ENCODE measurements at places on chromosomes 13 and 19. TPM values are rescaled to one million over a fixed set of nuclear protein-coding genes. Genes with fewer than 3 reads are reported as not detected.

DNA sequence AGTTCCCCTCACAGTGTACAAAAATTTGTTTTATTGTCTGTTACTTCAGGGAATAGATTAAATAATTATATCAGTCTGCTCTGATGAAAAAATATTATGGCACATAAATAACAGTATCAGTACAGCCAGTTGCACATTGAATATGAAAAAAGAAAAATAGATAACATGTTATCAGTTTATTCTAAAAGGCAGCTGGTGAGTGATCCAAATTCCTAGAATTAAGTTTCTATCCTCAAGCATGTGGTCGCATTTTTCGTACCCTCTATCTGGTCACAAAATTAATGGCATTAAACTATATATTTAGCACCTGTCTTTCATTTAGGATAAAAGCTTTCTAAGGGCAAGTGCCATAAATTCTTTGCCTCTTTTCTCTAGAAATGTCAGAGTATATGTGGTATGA is 944.8 kb upstream of the PCDH9 start:
- no peak for DNase-seq

GRCh38 chr13:44837250-44837649 is 152.0 kb downstream of the NUFIP1 start:
- no peak for DNase-seq

The CBY2 gene
- polyA plus RNA-seq, result not detected

DNA sequence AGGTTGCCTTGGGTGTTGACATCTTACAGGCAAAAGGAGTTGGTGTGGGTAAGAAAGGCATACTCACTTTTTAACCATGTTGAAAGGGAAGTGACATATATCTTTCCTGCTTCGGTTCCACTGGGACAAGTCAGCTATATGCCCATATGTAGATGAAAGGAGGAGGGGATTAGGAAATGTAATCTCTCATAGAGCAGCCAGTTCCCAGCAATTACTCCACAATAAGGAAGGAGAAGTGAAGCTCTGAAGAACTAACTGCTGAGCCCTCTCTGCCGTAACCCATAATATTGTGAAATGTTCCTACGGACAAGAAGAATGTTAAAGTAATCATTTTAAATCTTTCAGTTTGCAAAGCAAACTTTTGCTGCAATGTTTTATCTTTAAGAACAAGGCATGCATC is 82.2 kb downstream of the EDNRB start:
- no peak for DNase-seq

- peak; percentile 80 for DNase-seq
Measured at GRCh38 chr19:40623403-40624251, 22.5 kb downstream of the LTBP4 start.

DNA sequence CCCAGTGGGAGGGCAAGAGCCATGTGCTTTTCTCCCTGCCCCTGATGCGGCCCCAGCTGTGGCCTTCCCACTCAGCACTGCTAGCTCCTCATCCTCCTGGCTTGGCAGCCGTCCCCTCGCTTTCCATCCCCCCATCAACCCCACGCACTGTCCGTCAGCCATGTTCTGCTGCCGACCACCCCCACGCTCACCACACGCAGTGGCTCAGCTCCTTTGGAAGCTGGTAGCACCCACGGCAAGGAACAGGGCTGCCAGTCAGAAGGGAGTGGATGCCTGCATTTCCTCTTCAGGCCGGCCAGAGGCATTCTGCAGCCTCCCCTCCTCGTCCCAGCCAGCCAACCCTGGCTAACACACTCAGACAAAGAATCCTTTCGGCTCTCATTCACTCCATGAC is 6.3 kb downstream of the CALM3 start:
- peak; percentile 29 for DNase-seq

DNA sequence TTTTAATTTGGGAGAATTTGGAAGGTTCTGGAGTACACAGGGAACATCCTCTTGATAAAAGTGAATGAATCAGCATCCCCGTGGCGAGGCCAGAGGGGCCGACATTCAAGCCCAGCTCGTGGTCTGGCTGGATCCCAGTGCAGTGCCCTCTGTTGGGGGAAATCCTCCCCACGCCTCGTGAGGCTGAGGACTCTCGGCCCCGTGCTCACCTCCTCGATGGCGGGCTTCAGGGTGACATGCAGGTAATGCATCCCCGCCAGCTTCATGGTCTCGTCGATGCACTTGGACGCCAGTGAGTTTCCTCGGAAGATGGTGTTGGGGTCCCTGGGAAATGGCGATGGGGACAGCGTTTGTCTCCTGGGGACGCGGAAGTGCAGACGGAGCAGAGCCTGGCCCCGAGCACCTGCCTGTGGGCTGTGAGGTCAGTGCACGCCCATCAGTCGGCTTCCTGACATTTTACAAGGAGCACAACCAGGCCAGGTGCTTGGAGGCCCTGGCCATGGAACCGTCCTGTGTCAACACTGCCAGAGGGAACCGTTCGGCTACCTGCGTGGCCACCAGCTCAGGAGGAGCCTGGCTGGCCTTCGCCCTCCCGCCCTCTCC is 43.3 kb upstream of the C13orf46 start:
- no peak for DNase-seq

The FXYD3 gene
- polyA plus RNA-seq, result 50.2 TPM

DNA sequence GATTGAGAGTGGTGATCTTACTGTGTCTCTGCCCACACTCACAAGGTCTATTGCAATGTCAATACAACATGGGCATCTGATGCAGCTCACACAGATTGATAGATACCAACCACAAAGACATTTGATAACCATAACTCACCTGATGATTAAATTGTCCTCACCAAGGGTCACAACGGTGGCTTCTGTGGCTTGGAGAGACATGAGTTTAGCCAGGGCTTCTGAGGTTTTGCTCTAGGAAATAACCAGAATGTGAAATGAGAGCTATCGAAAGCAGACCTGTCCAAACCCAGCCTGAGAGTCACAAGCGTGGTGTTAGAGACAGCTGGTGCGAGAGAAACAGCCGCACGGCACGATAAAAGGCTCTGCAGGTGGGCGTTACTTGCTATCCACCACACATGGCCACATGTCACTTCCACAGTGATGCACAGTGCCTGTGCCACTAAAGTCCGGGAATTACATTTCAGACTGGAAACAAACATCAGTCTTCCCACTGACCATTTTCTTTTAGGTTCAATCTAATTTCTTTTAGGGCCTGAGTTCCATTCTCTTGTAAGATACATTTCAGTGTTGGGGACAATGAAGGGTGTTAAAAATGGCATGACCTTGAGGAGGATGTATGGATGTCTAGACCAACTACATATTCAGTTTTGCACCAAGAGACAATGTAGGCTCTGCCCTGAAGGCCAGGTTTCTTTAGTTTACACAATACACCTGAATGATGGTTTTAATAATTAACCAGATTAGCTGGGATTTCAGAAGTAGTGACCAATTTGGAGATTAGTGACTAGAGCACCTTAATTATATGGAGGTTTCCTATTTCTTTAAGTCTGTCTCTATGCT is 53.7 kb downstream of the ATP7B start:
- no peak for DNase-seq

The BCL3 gene
- 7.3 TPM for polyA plus RNA-seq

The TUBA3C gene
- polyA plus RNA-seq, result not detected

DNA sequence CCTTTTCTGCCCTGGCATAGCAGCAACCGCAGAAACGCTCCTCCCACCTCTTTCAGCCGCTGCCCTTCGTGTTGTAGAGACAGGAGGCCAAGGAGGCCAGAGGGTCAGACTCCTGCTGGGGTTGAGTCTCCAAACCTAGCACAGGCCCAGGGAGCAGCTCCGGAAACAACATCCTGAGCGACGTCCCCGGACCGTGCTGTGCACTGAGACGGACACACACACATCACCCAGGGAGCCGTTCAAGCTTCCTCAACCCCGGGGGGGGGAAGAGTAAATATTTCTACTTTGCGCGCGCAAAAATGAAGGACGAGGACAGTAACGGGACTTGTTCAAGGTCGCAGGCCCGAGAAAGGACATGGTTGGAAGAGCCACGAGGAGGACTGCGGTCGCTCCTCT is 657 bp downstream of the ZNF550 start:
- no peak for DNase-seq

- no peak for DNase-seq
Measured at GRCh38 chr19:32041681-32042292, 303.6 kb upstream of the ZNF507 start.

DNA sequence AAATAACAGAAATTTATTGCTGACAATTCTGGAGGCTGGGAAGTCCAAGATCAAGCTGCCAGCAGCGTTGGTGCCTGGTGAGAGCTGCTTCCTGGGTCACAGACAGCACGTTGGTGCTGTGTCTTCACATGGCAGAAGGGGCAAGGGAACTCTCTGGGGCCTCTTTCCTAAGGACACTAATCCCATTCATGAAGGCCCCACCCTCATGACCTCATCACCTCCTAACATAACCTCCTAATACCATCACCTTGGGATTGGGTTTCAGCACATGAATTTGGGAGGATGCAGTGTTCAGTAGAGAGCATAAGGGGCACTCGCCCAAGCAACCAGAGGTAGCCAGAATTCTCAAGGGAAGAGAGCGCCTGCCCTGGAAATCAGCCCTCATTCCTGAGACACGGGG is 15.7 kb downstream of the TMEM150B start:
- DNase-seq, result no peak

The CLC gene
- 1.5 TPM for polyA plus RNA-seq

- no peak for DNase-seq
Measured at GRCh38 chr19:51472607-51473006, 5.7 kb upstream of the CEACAM18 start.

GRCh38 chr19:6864325-6864940 is 22.9 kb upstream of the ADGRE1 start:
- DNase-seq, result no peak

GRCh38 chr13:112885782-112886268 is 83.2 kb upstream of the MCF2L start:
- peak; percentile 93 for DNase-seq

The PSG6 gene
- 0.21 TPM for polyA plus RNA-seq

The NALCN gene
- polyA plus RNA-seq, result 0.26 TPM

- no peak for DNase-seq
Measured at GRCh38 chr13:51825681-51826254, 19.2 kb downstream of the TMEM272 start.

GRCh38 chr13:45024847-45025246 is 35.5 kb downstream of the GPALPP1 start:
- DNase-seq, result no peak

The TBXA2R gene
- 3.3 TPM for polyA plus RNA-seq

The CEACAM18 gene
- not detected for polyA plus RNA-seq

DNA sequence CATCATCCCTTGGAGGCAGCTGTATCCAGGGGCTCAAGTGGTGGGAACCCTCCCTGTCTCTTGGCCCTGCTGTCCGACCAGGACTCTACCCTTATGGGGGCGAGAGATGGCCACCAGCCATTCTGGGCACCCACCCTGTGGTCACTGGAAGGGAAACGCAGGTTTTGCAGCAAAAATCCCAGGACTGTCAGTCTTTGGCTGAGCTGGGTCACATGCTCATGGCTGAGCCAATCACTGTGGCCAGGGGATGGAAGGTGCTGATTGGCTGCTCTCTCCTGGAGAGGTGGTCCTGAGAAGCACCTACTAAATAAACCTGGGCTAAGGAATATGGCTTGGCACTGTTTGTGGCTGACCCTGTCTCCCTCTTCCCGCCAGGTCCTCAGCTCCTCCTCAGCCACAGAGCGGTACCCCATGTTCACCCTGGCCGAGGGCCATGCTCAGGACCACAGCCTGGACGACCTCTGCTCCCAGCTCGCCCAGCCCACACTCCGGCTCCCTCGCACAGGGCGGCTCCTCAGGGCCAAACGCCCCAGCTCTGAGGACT is 8.9 kb downstream of the ATG4D start:
- DNase-seq, result no peak

GRCh38 chr13:21701460-21701859 is 30.6 kb downstream of the FGF9 start:
- no peak for DNase-seq

- no peak for DNase-seq
Measured at GRCh38 chr13:110353339-110353977, 46.4 kb downstream of the COL4A2 start.

- no peak for DNase-seq
Measured at GRCh38 chr13:44523146-44524015, 52.7 kb downstream of the TSC22D1 start.

DNA sequence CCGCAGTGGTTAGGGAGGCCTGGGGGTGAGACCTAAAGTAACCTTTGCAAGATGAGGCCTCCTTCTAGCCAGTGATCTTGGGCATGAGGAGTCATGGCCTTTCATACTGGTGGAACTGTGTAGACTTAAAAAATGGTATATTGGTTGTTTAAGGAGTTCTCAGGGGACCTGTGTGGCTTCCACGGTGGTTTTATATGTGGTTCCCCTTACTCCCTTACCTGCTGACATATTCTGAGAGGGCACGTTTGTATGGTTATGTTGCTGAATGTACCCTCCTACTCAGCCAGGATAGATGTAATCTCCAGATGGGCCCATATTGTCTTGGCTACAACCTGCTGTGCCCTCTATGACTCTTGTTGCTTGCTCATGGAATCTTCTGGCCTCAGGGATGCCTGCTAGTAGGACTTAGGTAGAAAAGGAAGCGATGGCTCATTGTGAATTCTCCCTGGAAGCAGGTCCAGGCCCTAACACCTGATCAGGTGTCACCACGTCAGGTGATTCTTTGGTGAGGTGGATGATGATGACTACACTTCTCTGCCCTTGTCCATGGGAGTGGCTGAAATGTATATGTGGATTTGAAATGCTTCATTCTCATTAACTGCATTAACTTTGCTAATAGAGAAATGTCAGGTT is 1.8 kb downstream of the ZNF460 start:
- no peak for DNase-seq

DNA sequence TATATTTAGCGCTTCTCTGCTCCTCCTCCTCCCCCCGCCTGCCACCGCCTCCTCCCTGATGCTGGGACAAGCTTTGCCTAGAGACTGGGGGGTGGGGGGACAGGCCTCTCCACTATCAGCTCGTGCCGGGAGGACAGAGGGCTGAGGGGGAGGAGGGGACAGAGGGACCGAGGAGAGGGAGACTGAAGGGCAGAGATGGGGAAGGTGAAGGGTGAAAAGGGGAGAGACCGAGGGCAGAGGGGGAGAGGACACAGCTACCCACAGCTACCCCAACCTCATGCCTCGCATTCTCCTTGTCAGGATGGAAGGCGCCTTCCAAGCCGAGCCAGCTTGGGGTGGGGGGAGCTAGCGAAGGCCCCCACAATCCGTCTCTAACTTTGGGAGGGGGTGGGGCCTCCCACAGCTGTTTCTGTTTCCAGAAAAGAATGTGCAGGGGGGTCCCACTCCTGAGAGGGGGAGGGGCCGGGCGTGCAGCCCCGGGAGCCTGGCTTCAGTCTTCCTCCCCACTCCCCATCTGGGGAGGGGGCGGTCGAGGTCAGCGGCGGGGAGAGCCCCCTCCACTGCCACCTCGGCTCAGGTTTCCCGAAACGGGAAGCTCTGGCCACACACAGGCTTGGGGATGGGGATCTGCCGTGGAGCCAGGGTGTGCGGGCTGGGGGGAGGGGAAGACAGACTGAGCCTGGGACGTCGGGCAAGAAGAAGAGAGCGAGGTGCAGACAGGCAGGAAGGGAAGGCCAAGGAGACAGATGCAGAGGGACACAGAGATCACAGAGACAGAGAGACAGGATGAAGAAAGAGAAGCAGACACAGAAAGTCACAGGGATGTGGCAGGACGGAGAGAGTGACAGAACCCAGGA is 1.6 kb downstream of the DACT3 start:
- DNase-seq, result peak; percentile 81

GRCh38 chr19:2609389-2610116 is 92.9 kb downstream of the GNG7 start:
- DNase-seq, result peak; percentile 14

The SSC5D gene
- 4.6 TPM for polyA plus RNA-seq

GRCh38 chr13:31739226-31739625 is at the start of gene RXFP2:
Gene RXFP2 (plus strand): TSS chr13:31739526. CDS start chr13:31739613, 87 bp downstream.
- DNase-seq, result no peak

The ADM5 gene
- polyA plus RNA-seq, result 1.8 TPM

Measured in left lung (tissue), 14 donors.